ENCODE measurements at places on chromosomes 7 and 10.

- DNase-seq = no peak
Observed at GRCh38 chr10:34134602-34135001, 680.5 kb downstream of the PARD3 start.

- no peak for DNase-seq
Observed at GRCh38 chr10:117346574-117346973, 28.7 kb downstream of the PDZD8 start.

DNA sequence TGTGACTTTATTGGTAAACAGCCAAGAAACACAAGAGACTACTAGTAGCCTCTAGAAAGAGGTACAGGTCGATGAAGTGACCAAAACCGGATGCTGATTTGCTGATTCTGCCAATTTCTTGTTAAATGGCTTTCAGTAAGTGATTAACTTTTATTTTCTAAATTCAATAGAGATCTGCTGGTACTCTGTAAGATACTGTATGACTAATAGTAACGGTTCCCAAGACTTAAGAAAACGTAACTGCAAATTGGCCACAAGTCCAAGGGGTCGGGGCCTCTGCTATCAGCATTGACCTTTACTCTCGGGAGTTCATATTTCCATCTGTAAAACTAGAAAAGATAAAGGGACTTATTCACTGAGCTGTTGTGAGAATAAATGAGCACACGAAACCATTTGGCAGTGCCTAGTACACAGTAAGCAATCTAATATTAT, 1.4 kb downstream of the FAM3C start:
- no peak for DNase-seq

GRCh38 chr7:28544453-28545117, 132.3 kb downstream of the CREB5 start:
- no peak for DNase-seq

GRCh38 chr7:101705331-101705730, 76.2 kb upstream of the MYL10 start:
- DNase-seq = peak; percentile 54

GRCh38 chr7:116446212-116446855, 53.2 kb upstream of the CAV2 start:
- no peak for DNase-seq

DNA sequence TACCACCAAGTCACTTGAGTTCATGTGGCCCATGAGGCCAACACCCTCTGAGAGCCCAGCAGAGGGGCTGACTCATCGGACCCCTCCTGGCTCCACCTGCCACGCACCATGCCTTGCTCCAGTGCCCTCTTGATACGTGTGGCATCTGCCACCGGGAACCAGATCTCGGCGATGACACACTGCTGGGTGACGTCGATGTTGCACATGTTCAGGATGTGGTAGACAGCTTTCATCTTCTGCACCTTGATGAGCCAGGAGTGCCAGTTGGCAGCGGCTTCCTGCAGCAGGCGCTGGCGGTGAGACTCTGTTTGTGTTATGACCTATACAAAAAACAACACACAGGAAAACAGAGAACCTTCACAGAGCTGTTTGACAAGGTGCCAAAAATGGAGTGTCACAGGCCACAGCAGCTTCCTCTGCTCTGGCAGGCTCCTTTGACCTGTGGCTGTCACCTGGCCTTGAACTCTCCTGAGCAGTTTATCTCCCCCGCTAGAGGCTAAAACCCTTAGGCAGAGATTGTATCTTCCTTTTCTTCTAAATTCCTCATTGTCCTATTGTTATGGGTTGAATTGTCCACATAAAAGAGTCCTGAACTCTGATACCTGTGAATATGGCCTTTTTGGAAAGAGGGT, 45.2 kb upstream of the TMEM213 start:
- no peak for DNase-seq

DNA sequence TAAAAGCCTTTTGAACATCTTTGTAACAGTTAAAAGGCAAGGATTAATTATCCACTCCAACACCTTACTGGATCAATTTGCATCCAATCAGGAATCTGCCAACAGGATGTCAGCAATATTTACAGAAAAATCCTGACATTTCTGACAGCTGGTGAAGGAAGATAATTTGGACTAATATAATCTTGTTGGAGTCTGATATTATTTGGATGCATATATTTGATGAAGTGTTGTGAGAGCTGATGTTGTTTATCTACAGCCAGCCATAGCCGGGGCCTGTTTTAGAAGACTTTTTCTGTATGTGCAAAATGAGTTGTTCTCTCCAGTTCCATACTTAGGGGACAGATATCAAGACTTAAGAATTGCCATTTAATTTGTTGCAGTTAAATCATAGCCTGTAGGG, 91.1 kb downstream of the GPR37 start:
- no peak for DNase-seq

GRCh38 chr7:135179321-135179925, 8.9 kb upstream of the CYREN start:
- no peak for DNase-seq
